Hematopoietic multipotent progenitor cell treated with erythropoietin and hydrocortisone succinate and interleukin-3 and kit ligand, for 6 days (in vitro differentiated cells): ENCODE measurements at places on chromosomes 16 and 17.
A peak's percentile ranks its signal among the peaks of the same experiment; 100 is the strongest.

DNA sequence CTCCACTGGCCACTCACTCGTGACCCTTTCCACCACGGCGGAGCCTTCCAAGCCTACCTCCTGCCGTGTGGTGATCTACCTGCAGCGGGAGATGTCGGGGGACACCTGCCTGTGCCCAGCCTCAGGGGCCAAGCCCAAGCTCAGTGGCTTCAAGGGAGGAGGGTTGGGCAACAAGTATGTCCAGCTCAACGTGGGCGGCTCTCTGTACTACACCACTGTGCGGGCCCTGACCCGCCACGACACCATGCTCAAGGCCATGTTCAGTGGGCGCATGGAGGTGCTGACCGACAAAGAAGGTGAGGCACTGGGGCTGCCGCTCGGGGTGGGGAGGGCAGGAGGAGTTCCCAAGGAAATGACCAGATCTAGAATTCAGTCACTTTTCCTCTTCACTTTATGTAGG is 3.9 kb downstream of the TNFAIP1 start:
- DNase-seq = no peak

DNA sequence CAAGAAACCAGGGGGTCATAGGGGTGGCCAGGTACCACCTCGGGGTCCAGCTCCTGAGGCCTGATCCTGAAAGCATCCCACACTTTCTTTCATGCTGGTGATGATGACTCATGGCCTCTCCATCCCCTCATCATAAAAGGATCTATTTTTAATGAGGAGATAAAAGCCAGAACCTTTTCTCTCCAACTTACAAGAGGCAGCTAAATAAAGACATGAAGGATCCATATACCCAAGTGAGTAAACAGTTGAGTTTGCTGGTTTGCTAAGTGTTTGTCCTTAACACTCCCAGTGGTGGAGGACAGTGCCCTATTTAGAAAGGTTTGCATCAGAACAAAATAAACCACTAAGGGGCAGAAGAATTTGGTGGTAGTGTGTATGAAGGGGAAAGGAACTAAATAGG is 383.8 kb downstream of the GRIN2A start:
- no peak for DNase-seq

DNA sequence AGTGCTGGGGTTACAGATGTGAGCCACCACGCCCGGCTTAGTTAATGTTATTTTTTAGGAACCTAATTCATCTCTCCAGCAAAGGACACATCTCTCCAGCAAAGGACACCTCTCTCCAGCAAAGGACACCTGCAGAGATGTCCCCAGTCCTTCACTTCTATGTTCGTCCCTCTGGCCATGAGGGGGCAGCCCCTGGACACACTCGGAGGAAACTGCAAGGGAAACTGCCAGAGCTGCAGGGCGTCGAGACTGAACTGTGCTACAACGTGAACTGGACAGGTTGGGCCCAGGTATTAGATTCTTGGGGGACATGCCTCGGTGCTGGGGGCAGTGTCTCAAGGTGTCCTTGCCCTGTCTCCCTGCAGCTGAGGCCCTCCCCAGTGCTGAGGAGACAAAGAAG is 4.7 kb downstream of the PFAS start:
- peak; percentile 30 for DNase-seq

DNA sequence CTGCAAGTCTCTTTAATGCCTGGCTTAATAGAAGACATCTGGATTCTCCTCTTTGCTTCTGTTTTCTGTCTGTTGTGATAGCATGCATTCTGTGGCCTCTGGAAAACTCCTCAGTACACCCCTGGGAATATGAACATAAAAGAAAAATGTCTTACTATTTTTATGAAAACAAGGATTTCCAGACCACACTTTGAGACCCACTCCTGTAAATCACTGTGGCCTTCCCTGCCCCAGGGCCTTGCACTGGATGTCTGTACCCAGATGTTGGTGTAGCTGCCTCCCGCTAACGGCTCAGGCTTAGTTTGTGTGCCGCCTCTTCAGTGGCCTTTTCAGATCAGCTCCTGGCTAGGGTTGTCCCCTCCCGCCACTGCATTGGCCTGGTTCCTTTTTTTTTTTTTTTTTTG is 126.6 kb downstream of the SOCS1 start:
- peak; percentile 59 for DNase-seq

DNA sequence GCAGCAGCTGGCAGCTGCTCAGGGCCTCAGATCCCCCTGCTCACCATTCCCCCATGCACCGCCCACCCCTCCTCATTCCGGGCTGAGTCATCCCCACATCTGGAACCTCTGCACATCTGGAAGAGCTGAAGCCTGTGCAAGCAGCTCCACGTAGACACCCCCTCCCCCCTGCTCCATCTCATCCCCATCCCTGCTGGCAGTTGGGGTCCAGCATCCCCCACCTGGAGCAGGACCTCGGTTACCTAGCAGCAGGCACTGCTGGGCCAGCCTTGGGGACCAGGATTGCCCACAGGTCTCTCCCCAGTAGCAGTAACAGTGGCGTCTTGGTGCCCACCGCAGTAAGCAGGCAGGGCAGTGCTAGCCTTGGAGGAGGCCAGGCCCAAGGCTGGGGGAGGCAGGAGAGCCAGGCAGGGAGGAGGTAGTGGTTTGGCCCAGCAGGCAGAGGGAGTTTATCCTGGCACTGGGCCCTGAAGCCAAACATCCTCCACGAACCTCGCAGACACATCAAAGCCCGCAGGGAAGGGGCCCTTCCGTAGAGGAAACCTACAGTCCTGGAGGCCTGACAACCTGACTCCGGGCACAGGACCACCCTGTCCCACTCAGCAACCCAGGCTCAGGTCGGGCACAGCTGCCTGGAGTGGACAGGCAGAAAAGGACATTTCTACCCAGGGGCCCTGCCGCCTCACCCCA is 7.7 kb upstream of the TMEM92 start:
- DNase-seq = no peak

- no peak for DNase-seq
Measured at GRCh38 chr16:2121853-2122252, 13.8 kb downstream of the PKD1 start.
